ENCODE measurements at places on chromosomes 2 and 18.

DNA sequence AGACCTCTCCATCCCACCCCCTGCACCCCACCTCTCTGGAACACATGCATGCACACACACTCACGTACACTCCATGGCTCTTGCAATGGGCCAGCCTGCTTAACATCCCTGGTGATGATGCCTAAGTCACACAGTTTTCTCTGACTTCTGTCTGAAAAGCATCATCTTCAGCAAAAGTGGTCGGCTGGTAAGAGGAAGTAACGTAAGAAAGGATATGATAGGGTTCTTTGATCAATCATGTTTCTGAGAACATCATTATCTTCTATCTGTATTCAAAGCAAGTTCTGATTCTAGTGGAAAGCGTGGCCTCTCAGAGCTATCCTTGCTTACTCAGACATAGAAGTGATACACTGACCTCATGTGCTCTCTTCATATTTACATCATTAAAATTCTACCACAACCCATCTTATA is 11.4 kb upstream of the NDUFV2 start:
- no peak for DNase-seq

- no peak for DNase-seq
Measured at GRCh38 chr18:33022370-33022769, 249.5 kb upstream of the KLHL14 start.

GRCh38 chr2:99956232-99957030 is 186.0 kb downstream of the AFF3 start:
- no peak for DNase-seq

- DNase-seq = no peak
Measured at GRCh38 chr2:158394453-158394852, 62.1 kb downstream of the CCDC148 start.

DNA sequence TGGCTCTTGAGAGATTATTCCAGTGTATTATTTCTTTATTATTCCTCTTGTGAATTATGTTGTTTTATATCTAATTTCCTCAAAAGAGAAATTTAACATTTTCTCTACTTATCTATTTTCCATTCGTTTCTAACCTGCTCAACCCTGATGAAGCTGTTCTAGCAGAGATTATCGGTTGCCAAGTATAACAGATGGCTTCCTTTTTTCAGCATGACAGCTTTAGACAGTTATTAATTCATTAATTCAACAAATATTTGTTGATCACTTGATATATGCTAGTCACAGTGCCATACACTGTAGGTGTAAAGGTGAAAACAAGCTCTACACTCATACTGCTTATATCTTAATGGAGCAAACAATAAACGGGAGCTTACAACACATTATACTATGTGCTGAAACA is 137.9 kb upstream of the UBE2E3 start:
- no peak for DNase-seq

GRCh38 chr2:126886211-126886915 is 12.3 kb upstream of the TEX51 start:
- DNase-seq = no peak

DNA sequence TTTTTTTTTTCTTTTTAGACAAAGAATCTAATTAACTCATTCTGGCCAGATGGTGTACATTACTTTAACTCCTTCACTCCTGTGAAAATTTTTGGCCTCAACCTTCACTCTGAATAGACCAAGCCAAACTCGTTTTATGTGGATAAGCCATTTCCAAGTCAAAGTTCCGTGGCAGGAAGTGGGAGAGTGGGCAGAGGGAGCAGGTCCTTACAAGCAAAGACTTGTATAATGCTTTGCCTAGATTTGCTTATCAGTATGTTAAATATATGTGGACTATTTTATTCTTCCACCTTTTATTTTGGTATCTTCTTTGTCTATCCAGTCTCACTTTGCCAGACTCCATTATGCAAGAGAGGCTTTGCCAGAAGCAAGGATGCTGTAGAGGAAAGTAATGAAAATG is 178.1 kb upstream of the TNP1 start:
- no peak for DNase-seq

GRCh38 chr2:43509886-43510285 is 86.0 kb downstream of the THADA start:
- no peak for DNase-seq

All from AG09319 (cell line).